Activated CD4-positive, alpha-beta memory T cell treated with anti-CD3 and anti-CD28 coated beads for 36 hours (primary cell): ENCODE measurements at places on chromosomes 12 and 14.

DNA sequence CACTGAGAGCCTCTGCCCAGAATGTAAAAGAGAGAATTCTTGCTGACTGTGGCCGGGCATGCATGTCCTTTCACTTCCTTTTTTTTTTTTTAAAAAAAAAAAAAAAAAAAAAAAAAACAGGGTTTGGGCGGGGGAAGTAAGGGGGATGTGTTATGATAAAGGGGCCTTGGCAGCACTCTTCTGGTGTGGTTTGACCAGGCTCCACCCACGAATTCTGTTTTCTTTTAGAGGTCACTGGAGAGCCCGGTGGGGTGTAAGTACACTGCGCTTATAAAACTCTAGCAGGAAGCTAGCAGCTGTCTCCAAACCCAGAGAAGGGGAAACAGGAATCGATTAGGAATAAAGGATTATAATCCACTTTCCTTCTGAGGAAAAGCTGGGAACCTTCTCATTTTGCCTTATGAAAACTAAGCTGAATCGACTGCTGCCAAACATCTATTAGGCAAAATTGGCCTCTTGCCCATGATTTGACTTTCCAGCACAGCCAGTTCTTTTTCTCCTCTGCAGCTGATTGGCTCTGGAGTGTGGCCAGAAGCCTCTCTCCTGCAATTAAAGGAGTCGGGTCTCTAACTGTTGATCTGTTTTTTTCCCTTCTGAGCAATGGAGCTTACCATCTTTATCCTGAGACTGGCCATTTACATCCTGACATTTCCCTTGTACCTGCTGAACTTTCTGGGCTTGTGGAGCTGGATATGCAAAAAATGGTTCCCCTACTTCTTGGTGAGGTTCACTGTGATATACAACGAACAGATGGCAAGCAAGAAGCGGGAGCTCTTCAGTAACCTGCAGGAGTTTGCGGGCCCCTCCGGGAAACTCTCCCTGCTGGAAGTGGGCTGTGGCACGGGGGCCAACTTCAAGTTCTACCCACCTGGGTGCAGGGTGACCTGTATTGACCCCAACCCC lies 27.7 kb upstream of the HIGD1C start:
- DNase-seq, result peak; percentile 13

DNA sequence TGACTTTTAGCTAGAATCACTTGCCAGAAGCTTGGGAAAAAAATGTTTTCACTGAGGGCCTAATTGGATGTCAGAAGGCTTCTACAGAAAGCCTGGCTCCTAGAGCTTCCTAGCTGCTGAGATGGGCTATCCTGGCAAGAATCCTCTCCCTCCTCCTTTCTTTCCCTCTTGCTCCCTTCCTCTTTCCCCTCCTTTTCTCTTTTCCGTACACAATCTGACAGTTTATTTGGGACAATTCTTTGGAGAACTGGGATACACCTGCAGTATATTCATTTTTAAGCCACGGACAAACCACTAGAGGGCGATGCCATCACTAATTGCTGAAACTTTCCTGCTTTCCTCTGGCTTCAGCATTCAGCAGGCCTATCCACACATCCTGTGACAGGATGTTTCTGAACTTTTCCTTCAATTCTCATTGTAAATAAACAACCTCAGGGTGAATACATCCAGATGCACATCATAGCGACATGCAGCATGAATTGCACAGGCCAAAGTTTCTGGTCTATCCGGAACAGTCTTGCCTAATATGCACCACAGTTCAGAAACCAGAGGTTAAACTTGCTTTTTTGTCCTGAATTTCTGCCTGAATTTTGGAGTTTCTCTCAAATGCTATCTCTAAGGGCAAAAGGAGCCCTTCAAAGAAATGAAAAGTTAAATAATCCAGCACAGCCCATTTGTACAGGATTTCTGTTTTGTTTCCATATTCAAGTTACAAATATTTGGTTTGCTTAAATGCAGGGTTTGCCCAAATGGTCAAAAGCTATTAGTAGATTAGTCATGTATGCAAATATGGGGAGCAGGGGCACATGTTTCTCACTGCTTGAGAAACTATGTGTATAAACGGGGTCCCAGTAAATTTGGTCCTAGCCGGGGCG lies 142.8 kb downstream of the PAWR start:
- peak; percentile 11 for DNase-seq

- peak; percentile 63 for DNase-seq
Observed at GRCh38 chr14:54730156-54730961, 163.4 kb downstream of the SAMD4A start.

- DNase-seq, result no peak
Observed at GRCh38 chr14:48435221-48435620, 759.8 kb upstream of the MDGA2 start.

DNA sequence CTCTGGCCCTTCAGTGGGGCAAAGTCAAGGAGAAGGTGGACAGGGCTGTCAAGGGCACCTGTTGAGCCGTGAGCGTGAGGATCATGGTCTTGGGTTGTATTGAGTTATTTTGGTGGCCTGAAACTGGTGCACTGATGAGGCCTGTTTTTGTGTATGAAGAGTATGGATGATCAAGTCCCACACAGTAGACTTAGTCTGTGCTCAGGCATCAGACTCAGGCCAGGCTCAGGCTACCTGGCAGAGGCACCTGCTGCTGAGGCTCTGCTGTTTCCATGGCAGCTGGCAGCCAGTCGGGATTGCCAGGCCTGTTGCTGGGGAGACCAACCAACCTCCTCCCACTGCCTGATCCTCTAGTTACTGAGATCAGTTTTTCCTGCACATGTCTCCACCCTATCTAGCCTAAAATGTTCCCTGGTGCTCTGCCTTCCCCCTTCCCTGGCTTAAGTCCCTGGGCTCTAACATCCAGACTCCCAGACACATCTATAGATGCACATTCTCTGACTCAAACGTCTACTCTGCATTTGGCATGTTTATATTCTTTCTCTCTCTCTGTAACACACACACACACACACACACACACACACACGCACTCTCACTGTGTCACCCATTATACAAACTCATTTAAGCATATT lies 5.1 kb downstream of the JPH4 start:
- DNase-seq, result no peak

- no peak for DNase-seq
Observed at GRCh38 chr12:116727891-116728290, 10.0 kb downstream of the SPRING1 start.

DNA sequence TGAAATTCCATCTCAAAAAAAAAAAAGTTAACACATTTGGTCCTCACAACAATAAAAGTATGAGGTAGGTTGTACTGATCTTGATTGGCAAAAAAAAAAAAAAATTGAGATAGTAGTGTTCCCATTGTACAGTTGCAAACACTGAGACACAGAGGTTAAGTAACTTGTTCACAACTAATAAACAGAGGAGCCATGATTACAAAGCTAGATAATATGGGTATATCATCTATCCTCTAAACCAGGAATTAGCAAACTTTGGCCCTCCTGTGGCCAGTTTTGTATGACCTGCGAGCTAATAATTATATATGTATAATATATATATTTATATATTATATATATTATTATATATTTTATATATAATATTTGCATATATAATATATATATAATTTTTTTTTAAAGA lies 2.3 kb upstream of the PSME1 start:
- no peak for DNase-seq

GRCh38 chr14:68268197-68268596 lies 448.6 kb downstream of the RAD51B start:
- no peak for DNase-seq

DNA sequence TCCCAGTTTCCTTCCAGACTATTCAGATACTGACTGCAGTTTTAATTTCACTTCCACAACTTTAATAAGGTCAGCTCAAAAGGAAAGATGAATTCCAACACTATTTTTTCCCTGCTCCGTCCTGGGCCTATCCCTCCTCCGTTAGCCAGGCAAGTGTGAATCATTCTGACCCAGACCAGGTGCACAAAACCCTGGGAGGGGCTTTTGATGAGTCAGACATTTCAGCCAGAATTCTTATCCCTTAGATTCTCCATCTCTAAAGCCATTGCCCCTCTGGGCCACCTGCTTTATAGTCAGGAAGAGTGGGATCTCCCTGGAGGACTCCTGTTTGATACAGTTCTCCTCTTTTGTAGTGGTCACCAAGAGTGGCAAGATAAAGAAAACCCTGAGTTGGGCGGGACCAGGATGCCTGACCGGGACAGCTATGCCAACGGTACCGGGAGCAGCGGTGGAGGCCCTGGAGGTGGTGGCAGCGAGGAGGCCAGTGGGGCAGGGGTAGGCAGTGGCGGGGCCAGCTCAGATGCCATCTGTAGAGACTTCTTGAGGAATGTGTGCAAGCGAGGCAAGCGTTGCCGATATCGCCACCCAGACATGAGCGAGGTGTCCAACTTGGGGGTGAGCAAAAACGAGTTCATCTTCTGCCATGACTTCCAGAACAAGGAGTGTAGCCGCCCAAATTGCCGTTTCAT lies 2.2 kb downstream of the ZC3H10 start:
- no peak for DNase-seq

DNA sequence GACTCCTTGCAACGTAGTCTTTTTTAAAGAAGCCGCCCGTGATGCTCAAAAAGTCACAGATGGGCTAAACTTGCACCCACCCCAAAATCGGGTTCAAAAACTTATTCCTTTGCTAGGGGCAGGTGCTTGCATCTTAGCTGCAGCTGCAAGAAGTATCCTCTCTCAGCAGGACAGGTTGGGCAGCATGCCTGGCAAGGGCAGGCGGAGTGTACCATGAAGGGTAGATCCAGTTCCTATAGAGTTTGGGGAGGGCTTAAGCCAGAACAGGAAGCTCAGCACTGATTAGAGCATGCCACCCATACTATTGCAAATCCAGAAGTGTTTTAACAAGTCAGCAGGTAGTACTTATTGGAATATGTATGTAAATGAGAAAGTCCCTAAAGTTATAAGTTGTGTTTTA lies 48.7 kb downstream of the CPM start:
- DNase-seq, result no peak

DNA sequence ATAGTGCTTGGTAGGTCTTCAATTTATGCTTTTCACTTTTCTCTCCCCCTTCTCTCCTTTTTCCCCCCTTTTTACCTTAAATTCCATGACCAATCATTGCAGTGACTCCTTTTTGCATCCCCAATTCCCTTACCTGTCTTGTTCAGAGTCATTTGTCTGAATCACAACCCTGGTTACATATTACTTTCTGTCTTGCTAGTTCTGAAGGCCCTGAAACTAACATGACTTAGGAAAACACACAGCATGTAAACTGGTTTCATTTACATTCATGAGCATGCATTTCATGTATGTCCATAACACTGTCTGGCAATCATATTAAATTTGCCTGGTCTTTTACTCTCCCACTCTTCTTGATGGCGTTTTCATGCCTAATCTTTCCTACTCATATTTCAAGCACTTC lies 20.3 kb upstream of the FOXG1 start:
- no peak for DNase-seq

DNA sequence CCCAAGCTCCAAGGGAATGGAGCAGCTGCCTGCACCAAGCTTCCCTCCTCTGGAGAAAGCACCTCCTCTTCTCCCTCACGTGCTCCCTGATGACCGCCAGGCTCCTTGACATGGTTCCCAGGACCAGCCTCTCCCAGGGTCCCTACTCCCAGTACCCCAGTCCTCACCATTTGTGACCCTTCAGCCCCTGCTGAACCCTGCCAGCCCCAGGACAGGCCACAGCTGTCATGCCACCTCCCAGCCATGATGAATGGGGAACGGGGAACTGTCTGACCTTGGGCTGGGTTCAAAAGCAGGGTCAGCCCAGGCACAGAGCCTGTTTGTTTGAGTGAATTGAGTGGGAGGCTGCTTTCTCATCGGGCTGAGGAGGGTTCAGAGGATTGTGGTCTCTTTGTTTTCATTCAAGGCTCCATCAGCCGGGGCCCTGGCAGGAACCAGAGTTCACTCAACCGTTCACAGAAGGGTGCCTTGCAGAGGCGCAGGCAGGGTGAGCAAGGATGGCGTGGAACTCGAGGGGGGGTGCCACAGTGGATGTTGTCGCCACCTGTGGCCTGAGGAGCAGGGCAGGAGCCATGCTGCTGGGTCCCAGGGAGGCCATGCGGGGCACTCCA lies 344.5 kb upstream of the SFSWAP start:
- DNase-seq, result no peak
